CD4-positive, alpha-beta T cell treated with Interleukin-15 for 1 hour (primary cell): ENCODE measurements at places on chromosomes 5 and 9.

- DNase-seq, result no peak
Measured at GRCh38 chr5:59838989-59839388, 54.5 kb downstream of the PDE4D start.

DNA sequence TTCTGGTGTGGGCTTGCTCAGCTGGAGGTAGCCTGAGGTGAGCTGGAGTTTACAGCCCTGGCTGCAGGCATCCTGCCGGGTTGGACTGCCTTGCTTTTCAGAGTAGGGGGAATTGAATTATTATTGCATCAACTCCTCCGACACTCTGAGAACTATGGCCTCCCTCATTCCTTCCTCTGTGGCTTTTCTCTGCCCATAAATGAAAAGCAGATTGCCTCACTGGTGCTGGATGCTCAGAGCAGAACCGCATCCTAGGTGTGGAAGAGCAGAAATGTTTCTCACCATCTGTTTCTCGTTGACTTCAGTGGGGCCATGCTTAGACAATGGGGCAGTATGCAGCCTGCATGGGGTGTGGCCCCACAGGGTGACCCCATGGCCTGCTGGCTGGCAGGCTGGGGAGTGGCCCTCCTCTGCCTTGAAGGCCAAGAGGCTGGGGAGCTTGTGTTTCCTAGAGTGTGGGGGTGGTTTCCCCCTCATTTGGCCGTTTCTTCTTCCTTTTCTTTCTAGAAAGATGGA lies 27.3 kb upstream of the TGFBI start:
- no peak for DNase-seq

DNA sequence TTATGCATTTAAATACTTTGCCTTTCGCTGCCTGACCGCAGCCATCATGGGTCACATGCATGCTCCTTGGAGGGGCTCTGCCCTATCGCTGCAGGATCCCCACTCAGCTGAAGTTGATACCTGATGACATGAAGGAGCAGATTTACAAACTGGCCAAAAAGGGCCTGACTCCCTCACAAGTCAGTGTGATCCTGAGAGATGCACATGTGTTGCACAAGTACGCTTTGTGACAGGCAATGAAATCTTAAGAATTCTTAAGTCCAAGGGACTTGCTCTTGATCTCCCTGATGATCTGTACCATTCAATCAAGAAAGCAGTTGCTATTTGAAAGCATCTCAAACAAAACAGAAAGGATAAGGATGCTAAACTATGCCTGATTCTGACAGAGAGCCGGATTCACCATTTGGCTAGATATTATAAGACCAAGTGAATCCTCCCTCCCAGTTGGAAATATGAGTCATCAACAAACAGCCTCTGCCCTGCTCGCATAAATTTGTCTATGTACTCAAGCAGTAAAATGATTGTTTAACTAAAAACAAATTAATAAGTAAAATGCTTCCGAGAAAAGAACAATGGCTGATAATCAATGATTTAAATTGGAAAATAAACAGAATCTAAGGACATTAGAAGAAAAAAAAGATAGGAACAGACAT lies 41.6 kb upstream of the PPP2CA start:
- no peak for DNase-seq

GRCh38 chr5:93570294-93571113 lies 10.5 kb downstream of the NR2F1-AS1 start:
- no peak for DNase-seq

DNA sequence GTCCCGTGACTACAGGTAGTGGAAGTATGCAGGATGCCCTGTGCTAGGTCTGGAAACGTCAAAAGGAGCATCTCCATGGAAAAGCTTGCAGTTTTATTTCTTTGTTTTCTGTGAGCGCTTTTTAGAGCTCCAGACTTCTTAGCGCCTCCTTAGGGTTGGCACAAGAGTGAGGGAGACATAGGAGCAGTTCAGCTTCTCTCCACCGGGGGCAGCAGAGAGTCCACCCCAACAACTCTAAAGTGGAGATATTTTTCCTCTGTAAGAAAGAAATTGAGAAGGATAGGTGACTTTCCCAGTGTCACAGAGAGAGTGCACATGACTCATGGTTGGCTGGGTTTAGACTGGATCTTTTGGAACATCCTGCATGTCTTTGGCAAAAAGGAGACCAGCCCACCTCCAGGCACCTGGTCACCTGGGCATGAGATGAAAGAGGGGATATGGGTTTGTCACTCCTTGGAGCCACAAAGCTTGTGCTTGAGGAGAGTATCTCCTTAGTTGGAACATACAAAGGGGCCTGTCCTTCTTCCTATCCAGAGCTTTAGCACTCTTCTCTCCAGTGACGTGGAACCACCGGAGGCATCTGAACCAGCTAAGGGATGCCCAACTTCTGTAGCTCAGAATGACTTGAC lies 637.7 kb downstream of the SEMA5A start:
- DNase-seq, result no peak

DNA sequence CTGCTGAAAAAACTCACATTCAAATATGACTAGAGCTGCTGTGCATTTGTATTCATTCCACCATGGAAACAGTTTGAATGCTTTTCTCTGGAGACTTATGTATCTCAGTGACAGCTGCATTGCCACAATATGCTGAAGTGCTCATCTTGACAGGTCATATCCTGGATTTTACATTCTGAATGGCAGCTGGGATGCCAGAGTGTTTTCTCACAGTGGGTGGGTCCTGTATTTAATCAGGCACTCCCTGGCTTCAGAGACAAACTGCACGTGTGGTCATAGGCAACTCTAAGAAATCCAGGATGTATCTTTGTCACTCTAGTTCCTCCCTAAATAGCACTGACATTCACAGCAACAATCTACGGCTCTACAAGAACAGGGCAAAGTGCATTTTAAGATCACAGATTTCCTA lies 75.6 kb downstream of the ST8SIA4 start:
- DNase-seq, result no peak

- DNase-seq, result no peak
Measured at GRCh38 chr9:127285965-127286364, 21.4 kb downstream of the GARNL3 start.

GRCh38 chr5:171901764-171902163 lies 104.7 kb downstream of the FBXW11 start:
- DNase-seq, result no peak

DNA sequence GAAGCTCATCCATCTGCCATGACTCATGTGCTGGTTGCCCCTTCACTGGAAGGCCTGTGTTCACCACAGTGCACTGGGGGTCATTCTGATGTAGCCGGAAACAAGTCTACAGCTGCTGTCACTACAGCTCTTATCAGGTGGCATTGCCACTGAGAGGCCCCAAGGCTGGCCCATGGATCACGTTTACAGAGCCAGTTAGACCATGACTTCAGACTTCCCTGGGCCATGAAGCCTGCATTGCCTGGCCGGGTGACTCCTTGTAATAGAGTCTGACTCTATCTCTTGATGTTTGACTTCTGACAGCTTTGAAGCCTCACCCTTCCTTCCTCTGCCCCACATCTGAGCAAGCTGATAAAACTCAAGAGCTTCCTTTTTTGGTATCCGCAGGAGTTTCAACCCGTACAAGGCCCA lies 473.5 kb upstream of the DAP start:
- DNase-seq, result peak; percentile 19

DNA sequence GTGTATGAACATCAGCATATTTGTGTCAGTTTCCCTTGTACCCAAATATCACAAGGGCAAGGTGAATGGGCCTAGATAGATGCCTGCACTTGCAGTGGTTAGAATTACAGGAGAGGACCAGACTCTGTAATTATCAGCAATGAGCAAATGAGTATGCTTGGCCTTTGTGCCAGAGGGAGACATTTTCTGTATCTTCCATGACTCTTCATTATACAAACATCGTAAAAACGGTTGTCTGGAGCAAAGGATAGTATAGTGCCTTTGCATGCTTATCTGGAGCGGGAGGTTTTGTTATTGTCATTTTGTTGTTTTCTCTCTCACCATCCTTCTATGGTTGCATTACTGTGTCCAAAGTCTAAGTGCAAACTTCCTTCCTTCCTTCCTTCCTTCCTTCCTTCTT lies 1568.5 kb upstream of the NUDT12 start:
- no peak for DNase-seq

DNA sequence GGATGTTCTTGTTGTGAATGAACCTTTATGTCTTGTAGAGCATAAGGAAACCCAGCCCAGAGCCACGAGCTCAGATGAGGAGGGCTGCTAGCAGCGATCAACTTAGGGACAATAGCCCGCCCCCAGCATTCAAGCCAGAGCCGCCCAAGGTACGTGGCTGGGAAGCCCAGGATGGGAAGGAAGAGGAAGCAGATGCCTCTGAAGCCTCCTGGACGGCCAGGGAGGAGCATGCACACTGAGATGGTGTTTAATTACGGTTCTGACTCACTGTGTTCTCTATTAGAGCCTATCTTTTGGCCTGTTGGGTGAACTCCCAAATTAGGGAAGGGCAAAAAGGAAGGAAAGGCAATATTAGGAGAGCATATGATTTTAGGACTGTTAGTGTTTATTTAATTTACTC lies 75.3 kb downstream of the TJP2 start:
- DNase-seq, result no peak

- DNase-seq, result no peak
Measured at GRCh38 chr5:68698025-68698940, 395.5 kb upstream of the SLC30A5 start.

DNA sequence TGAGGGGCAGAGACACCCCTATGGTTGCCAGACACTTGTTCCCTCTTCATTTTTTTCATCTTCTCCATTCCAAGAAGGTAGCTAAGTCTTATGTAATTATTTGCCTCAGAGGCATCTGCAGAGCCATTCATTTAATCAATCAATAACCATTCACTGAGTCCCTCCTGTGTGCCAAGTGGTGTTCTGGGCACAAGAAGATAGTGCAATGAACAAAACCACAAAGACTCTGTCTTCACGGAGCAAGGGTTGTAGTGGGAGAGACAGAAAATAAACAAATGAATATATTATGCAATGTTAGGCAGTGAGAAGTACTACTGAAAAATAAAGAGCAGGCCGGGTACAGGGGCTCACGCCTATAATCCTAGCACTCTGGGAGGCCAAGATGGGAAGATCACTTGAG lies 41.4 kb upstream of the CTNNA1 start:
- DNase-seq, result no peak

GRCh38 chr5:6708814-6709213 lies 4.4 kb upstream of the TENT4A start:
- no peak for DNase-seq

- no peak for DNase-seq
Measured at GRCh38 chr5:57719216-57719615, 236.6 kb upstream of the ACTBL2 start.

GRCh38 chr5:178902849-178903248 lies 7.1 kb downstream of the ZFP2 start:
- DNase-seq, result no peak

DNA sequence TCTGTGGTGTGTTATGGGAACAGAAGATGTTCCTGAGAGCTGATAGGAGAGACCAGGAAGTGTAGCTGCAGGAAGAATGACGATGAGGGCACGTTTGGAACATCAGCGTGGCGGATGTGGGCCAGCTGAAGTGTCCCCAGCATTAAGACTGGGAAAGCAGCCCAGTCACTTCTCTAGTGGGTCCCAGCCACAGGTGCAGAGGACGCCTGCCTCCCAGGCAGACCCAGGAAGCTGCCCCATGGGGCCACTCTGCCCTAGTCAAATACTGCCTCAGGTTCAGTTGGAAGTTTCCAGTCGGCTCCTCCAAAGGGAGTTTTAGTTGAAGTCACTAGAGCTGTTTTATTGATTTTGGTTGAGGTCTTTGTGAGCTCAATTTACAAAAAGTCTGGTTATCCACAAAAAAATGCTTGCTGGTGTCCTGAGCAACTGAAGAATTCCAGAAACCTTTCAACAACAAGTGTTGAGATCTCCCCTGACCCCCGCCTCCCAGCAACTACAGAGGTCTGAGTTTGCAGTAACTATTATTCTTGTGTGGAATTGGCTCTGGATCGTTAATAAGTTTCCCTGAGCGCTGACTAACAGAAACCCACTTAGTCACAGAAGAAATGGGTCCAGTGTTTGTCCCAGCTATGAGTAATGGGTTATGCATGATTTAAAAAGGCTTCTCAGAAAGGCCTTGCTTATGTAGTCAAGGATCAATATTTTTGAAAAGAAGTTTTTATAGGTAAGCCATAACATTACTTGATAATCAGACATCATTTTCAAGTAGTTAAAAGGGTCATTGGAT lies 294.1 kb downstream of the FANCC start:
- no peak for DNase-seq

DNA sequence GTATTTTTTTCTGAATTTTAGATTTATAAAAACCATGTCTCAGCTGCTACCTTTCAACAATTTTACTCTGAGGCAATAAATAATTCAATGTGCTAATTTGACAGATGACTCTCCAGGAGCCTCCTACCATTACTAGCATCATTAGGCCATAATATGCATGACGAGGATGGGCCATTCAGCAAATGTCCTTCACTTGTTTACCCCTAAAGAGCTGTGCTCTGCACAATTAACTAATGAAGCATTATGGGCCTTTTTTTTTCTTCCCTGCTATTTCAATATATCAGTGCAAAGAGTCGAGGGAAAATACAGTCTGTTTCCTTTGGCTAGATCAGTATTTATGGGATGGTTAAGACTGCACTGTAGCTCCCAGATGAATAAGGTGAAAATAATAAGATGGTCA lies 627.2 kb downstream of the ISL1 start:
- DNase-seq, result no peak
